Posterior cingulate gyrus (tissue), 11 donors: ENCODE measurements at places on chromosomes 1 and 21.

DNA sequence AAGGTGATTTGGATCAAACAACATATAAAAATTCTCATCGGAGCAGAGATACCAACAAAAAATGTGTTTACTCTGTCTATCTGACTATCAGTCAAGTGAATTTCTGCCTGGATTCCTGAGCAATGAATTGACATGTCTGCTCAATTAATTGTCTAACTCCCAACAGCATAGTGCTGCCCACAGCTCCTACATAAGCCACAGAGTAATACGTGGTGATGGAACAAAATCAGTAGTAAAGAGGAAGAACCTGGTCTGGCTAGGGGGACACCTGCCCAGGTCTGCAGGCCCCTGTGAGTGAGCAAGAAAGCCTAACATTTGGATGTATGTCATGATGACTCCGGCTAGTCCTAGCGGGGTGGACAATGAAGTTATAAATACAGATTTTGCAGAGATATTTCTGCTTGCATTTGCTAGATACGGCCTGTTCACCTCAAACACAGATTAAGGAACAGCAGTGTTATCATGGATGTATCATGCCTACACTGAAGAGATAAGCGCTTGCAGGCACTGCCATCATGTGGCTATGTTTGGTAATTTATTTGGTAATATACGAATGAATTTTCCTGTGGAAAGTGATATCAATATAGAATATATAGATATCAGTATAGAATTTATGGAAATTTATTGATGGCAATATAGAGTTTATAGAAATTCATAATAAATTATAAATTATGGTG, 69.6 kb upstream of the LRRC8B start:
- DNase-seq, result peak; percentile 39

GRCh38 chr1:185574139-185574875, 159.9 kb upstream of the HMCN1 start:
- no peak for DNase-seq

- DNase-seq, result no peak
Measured at GRCh38 chr1:12345350-12346217, 115.8 kb downstream of the VPS13D start.

GRCh38 chr1:172471666-172472065, 27.8 kb upstream of the PIGC start:
- DNase-seq, result no peak

DNA sequence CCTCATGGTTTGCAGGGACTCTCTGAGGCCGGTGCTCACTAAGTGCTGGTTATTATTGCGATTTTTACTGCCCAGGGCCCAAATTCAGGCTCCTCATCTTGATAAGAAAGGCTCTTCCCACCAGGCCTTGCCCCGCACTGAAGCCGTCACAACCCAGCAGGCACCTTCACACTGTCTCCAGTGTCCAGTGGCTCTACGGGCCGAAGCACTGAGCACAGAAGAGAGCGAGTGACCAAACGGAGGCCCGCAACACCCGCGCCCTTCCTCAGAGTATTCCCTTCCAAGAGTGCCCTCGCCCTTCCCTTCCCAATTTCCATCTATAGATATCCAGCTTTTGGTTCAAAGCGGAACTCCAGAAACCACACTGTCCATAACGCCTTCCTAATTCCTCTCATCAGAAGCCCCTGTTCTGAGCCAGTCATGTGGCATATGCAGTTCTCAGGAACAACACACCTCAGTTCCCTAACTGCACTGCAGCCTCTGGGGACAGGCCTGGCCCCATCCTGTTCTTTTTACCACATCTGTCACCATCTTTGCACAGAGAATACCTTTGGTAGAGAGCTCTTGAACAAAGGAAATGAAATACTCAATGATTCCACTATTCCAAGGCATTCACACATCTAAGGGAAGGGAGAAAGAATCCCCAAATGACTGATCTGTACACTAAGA, 15.1 kb downstream of the FALEC start:
- DNase-seq, result no peak

GRCh38 chr1:78283691-78284090, 207.1 kb upstream of the PTGFR start:
- DNase-seq, result no peak

- DNase-seq, result no peak
Measured at GRCh38 chr21:37164742-37165141, 91.7 kb downstream of the TTC3 start.

GRCh38 chr1:151457911-151458801, 1.1 kb downstream of the POGZ start:
- DNase-seq, result peak; percentile 52

DNA sequence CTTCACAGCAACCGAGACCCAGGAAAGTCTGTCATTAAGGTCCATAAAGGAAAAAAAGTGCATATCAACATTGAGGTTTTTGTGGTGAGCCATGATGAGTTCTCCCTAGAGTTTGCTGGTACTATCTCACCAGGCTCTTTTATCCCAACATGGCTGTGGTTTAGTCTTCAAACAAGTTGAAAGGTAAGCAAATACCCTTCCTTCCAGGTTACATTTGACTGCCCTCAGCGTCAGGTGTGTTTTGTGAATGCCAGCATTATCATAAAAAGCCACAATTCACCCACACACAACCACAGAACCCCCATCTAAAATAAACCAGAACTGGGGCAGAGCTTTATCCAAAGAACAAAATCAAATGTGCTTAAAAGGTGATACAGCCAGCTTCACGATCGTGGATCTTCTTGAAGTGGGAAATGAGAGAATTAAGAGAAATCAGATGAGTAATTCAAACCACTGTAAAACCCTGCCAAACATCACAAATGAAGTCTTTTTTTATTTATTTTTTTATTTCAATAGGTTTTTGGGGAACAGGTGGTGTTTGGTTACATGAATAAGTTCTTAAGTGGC, 64.7 kb downstream of the SETD4 start:
- DNase-seq, result no peak

DNA sequence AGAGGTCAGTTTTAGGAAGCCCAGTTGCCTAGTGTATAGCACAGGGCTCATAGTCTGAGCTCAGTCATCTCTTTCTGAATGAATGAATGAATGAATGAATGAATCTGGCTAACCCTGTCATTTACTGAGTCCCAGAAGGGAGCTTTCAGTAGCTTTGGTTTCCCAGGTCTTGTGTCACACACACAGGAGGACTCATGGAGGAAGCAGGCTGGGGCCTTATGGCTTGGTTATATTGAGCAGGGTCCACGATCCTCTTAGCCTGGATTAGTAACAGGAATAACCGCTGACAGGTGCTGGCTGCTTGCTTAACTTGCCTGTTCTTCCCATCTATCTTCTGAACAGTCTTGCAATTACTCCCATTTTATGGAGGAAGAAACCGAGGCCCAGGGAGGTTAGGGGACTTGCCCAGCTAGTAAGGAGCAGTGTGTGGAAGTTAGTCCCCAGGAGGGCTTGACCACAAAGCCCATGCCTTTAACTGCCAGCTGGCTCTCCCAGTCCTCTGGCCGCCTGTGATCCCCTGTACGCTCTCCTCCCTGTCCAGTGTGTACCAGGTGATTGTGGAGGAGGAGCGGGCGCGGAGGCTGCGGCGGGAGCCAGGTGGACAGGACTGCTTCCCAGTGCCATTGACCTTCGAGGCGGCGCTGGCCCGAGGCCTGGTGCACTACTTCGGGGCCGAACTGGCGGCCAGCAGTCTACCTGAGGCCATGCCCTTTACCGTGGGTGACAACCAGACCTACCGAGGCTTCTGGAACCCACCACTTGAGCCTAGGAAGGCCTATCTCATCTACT, 46.0 kb downstream of the PTPRU start:
- no peak for DNase-seq

GRCh38 chr1:44421446-44421884, 16.4 kb downstream of the RNF220 start:
- DNase-seq, result no peak

DNA sequence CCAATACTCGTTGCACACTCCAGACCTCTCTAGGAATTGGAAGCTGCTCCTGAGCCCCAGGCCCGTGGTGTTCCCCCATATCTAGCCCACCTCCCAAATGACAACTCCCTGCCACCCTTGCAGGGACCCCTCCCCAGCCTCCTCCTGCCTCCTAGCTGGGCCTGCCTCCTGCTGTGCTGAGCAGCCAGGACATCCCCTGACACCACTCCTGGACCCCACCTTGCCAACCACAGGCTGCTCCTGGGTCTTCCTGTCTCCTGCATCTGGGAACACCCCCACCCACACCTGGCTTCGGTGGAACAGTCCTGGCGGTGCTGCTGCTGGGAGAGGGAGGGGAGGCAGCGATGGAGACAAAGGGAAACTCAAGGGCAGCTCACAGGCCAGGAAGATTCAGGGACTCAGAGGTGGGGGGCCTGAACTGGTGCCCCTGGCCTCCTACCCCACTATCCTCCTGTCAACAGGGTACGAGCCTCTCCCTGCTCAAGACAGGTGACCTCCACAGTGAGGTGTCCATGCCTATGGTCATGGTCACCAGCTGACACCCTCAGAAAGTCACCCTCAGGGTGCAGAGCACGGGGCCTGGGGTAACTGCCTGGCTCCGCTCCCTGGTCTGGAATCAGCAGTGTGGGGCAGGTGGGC, 81.2 kb downstream of the RIPK4 start:
- no peak for DNase-seq

DNA sequence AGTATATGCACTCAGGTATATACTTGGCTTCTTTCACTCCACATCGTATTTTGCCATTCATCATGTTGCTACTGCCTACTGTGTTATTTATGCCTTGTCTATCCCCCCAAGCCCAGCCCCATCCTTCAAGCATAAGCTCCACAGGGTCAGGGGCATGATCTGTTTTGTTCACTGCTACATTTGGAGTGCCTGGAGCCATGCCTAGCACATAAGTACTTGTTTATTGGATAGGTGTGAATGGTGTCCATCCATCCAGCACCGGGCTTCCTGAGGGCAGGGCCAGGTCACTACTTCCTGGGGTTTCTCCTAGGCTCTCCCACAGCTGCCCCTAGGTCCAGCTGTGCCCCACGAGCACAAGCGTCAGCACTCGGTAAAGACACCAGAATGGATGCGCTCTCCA, 289.0 kb upstream of the VAMP3 start:
- no peak for DNase-seq

GRCh38 chr1:228367798-228368791, 38.5 kb downstream of the TRIM11 start:
- peak; percentile 72 for DNase-seq

GRCh38 chr1:243267914-243268653, 12.2 kb downstream of the SDCCAG8 start:
- DNase-seq, result no peak

DNA sequence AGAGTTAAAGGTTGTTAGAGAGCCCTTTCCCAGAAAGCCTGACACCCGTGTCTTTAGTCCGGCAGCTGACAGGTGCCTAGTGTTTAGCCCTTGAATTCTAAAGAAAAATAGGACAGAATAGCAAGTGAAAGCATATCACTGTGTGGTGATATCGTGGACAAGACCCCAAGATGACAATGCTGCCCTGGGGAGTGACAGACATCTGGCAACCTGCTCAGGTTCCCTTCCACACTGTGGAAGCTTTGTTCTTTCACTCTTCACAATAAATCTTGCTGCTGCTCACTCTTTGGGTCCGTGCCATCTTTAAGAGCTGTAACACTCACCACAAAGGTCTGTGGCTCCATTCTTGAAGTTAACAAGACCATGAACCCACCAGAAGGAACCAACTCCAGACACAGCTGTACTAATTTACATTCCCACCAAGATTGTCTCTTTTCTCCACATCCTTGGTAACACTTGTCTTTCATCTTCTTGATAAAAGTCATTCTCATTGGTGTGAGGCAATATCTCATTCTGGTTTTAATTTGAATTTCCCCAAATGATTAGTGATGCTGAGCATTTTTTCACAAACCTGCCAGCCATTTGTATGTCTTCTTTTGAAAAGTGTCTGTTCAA, 107.6 kb upstream of the SGIP1 start:
- no peak for DNase-seq

GRCh38 chr21:44366586-44367211, 13.3 kb downstream of the TRPM2 start:
- DNase-seq, result no peak

- DNase-seq, result no peak
Measured at GRCh38 chr21:45423968-45424853, 19.2 kb downstream of the COL18A1 start.
